Activated T-cell treated with anti-CD3 and anti-CD28 coated beads for 48 hours (primary cell): ENCODE measurements at places on chromosomes 5 and 9.

DNA sequence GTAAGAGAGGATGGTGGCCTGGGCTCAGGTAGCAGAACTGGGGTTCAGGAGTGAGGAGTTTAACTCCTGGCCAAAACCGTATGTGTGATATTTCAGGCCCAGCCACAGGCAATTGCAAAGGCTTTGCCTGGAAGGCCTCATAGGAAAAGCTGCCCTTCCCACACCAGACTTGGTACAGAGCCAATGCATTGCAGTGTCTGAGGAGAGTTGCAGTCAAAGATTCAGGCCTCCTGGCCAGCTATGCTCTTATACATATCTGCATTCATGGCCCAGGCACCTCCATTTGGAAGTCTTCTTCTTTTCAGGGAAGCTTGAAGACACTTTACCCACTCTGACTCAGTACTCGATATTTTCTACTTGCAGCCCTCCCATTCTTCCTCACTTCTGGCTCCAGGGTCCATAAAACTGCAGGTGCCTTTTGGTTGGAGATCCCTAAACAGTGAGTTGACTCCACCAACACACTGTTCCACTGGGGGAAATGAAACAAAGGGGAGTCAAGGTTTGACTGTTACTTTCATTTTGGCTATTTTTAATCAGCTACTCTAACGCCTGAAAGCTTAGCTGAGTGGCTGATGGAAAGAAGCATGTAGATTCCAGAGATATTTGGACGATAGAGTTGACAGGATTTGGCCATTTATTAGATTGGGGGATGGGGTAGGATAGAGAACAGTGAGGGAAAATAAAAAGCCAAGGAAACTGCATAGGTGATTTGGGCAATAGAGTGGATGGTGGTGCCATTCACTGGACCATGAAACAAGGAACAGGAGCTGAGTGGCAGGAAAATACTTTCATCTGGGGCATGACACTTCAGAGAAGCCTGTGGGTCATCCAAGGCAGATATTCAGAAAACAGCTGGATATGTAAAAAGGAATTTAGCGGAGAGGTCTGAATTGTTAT lies 30.6 kb upstream of the IL33 start:
- no peak for DNase-seq

DNA sequence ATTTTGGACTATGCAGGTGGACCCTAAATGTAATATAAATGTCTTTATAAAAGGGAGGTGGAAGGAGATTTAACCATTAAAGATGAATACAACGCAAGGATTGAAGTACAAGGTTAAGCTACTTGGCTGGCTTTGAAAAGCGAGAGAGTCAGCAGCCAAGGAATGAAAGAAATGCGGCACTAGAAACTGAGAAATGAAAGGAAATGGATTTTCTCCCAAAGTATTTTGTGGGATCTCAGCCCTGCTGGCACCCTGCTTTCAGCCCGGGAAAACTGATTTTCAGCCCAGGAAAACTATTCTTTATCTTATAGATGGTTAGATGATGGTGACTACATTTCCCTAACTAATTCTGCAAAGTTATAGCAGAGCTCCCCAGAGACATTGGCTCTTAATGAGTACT lies 1349.6 kb upstream of the C9orf72 start:
- no peak for DNase-seq

- no peak for DNase-seq
Observed at GRCh38 chr9:131995382-131995781, 84.3 kb downstream of the MED27 start.

GRCh38 chr5:602466-603035 lies 9.6 kb upstream of the CEP72 start:
- no peak for DNase-seq

- no peak for DNase-seq
Observed at GRCh38 chr9:110588296-110588695, 8.8 kb upstream of the SVEP1 start.

GRCh38 chr5:55601204-55601618 lies 66.4 kb upstream of the PLPP1 start:
- DNase-seq: no peak

- DNase-seq: no peak
Observed at GRCh38 chr5:106595864-106596263, 1074.9 kb downstream of the EFNA5 start.
